ENCODE measurements at places on chromosomes 7 and 10.

- DNase-seq, result no peak
Measured at GRCh38 chr10:21520949-21521348, 4.5 kb downstream of the SKIDA1 start.

DNA sequence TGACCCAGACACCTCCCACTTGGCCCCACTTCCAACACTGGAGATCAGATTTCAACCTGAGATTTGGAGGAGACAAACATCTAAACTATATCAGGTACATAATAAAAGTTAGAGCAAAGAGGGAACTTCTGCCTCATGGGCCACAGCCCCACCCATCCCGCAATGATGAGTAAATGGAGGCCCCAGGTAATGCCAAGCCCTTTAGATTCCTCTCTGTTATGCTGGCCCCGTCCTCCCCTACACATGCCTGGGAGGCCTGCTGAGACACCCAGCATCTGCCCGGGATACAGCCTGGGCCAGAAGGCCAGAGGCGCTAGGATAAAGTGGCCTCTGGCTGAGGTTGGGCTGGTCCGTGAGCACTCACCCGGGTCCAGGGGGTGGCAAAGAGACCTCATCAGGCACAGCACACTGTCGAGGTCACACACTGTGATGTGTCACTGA is 185.5 kb upstream of the SH2B2 start:
- DNase-seq, result no peak

GRCh38 chr10:69972981-69973397 is 79.7 kb upstream of the MACROH2A2 start:
- no peak for DNase-seq

- no peak for DNase-seq
Measured at GRCh38 chr10:27687326-27687725, 58.3 kb downstream of the MKX start.
